CD4-positive, alpha-beta T cell treated with Interleukin-10 for 1 hour (primary cell): ENCODE measurements at places on chromosomes 1 and 21.

- no peak for DNase-seq
Observed at GRCh38 chr1:7388488-7389185, 382.5 kb upstream of the VAMP3 start.

DNA sequence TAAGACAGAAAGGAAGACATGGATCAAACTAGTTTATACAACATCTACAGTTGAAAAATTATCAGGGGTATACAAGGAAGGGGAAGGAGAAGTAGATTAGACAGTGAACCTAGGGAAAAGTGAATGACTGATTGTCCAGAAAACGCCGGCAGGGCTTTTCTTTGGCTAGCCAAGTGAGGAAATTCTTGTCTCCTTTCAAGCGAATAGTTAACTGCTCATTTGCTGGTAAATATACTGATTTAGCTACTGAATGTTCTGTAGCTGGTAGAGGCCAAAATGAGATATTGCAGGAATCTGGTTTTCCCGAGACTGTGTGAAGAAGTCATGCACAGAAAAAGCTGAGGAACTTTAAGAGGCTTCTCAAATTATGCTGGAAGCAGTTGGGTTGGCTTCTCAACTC, 128.5 kb upstream of the ZNHIT6 start:
- DNase-seq: no peak

GRCh38 chr21:45574081-45574501, 31.9 kb upstream of the SLC19A1 start:
- DNase-seq: no peak

DNA sequence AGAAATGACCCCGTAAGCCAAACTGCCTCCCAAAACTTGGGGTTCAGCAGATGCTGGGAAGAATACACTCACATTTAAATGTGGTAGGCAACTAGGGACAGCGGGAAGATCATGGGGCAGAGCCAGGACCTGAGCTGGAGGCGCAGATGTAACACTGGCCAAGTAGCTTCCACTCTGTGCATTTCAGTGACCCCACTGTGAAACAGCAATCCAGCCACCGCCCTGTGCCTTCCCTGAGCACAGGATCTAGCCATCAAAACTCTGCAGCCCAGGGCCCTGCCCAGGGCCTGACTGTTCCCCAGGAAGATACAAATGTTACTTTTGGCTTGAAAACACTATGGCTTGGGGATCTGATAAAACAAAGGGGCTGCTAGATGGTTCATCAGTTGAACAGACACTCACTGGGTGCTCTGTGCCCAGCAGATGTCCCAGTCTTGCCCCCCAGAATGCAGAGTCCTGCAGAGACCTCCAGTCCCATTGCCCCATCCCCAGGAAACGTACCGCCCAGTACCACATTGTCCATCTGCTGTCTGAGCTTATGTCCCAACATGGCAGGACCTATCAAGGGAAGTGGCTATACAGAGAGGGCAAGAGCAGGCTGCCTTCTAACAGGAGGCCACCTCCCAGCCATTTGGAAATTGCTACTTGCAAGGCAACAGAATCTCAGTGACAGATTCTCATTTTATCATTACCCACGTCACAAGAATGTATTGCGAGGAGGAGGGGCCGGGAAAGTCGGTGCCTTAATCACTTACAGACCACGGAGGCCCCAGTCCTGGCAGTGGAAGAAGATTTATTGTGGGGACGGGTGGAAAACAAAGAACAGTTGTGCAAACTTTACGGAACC, 124.0 kb downstream of the DMRTB1 start:
- no peak for DNase-seq
